Tracheal epithelial cell (primary cell): ENCODE measurements at places on chromosomes 7 and 10. TPM values are rescaled to one million over a fixed set of nuclear protein-coding genes. Genes with fewer than 3 reads are reported as not detected.

The SEMA3E gene
- total RNA-seq: under 0.01 and 0.96 TPM in 2 replicates

The GRM3 gene
- not detected in 2 replicates for total RNA-seq

The BTBD16 gene
- not detected in 2 replicates for total RNA-seq

The ARMC3 gene
- total RNA-seq: 0.48 and 0.64 TPM in 2 replicates

The OR2A2 gene
- not detected in 2 replicates for total RNA-seq

The EZH2 gene
- 3.6 and 5.1 TPM in 2 replicates for total RNA-seq

The ZNF518A gene
- 12.8 and 19.2 TPM in 2 replicates for total RNA-seq

The GPR15LG gene
- total RNA-seq: 3.4 TPM in 2 replicates

The MYH16 gene
- total RNA-seq: under 0.01 and 1.2 TPM in 2 replicates

The LRRD1 gene
- total RNA-seq: not detected in 2 replicates

The COL26A1 gene
- not detected in 2 replicates for total RNA-seq

The MOGAT3 gene
- total RNA-seq: not detected in 2 replicates

The HIP1 gene
- 3.6 and 5.8 TPM in 2 replicates for total RNA-seq

The ZPBP gene
- not detected in 2 replicates for total RNA-seq

The ANXA8 gene
- 268 and 382 TPM in 2 replicates for total RNA-seq

The WIPF3 gene
- under 0.01 and 0.21 TPM in 2 replicates for total RNA-seq
